ENCODE measurements at places on chromosomes 2 and 18. TPM values are rescaled to one million over a fixed set of nuclear protein-coding genes. Genes with fewer than 3 reads are reported as not detected.

Gene BOK
- polyA plus RNA-seq, result 37.6 TPM

Gene TBR1
- polyA plus RNA-seq, result not detected

Gene ERBB4
- polyA plus RNA-seq, result 1.3 TPM

Gene MYO5B
- polyA plus RNA-seq, result 5.1 TPM

Gene COLEC12
- 0.47 TPM for polyA plus RNA-seq
